HL-60 (cell line): ENCODE measurements at places on chromosomes 11 and 22.

DNA sequence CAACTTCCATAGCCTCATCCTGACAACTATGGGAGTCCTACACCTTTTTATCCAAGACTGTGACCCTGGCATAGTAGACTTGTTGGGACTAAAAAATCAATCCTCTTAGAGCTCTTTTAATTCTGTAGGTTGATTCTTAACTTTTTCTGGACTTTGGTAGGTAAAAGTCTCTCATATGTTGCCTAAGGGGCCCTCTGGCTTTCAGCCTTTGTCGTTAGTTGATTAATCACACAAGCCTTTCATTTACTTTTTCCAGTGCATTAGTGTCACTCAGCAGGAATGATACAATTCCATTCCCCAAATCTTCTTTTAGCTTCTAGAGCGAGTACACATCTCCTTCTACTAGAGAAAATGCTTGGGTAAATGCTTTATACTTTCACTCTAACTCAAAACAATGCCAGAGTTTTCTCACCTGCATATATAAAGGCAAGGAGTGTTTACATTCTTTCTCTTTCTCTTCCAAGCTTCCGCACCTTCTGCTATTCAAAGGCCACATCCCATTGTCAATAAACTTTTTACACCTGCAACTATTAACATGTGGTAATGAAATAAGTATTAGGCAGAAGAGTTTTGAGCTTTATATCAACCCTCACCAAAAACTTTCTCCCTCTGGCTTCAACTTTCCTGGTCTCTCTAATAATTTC is 516.6 kb downstream of the FAM181B start:
- DNase-seq, result no peak

- no peak for DNase-seq
These were observed 16.9 kb downstream of the CSNK1E start for GRCh38 chr22:38300197-38300945.

DNA sequence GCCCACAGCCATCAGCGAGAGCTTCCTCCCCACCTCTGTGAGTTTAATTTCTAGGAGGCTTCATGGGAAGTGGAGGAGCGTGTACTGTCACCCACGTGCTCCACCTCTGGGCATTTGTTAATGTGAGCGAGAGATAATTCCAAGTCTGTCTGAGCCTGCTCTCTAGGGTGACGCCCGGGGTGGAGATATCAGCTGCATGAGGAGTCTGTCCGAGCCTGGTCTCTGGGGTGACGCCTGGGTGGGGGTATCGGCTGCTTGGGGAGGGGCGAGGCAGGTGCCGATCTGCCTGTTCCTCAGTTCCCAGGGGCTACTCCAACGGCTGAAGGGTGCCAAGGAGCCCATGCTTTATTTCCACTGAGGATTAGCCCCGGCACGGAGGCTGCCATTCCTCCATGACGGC is 735.0 kb downstream of the BRD1 start:
- DNase-seq, result no peak

DNA sequence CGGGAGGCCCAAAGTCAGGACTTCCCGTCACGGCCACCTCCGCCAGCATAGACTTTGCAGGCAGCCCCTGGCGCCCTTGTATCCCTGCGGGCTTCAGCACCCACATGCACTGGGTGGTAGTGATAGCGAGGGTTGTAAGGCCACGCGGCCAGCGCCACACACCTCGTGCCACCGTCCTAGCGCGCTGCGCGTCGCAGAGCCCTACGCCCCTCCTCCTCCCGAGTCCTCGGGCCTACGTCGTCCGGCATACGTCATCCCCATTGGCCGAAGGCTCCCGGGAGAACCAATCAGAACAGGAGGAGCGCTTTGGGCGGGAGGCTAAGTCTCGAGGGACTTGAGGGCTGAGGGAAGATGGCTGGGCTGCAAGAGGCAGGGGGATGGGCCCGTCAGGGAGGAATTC is 1.3 kb upstream of the BTBD18 start:
- DNase-seq, result no peak
